CD4-positive, alpha-beta T cell treated with Interleukin-2 at 100 ng/mL for 4 hours (primary cell): ENCODE measurements at places on chromosomes 6 and 20.

DNA sequence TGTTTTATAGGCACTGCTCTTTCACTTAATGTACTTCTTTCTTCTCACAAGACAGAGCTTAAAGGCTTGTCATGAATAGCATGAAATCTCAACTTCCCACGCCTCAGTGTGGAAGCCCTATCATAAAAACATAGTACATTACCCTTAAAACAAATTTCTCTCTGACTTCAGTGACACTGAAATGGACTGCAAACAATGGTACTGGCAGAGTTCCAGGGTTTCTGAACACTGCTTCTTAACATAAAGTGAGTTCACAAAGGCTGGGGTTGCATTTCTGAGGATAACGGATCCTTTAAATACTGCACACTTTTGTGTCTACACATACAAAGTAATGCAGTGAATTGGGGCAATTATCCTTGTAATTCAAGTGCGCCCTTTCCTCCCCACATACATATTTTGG, 32.3 kb upstream of the PLEKHG1 start:
- no peak for DNase-seq

DNA sequence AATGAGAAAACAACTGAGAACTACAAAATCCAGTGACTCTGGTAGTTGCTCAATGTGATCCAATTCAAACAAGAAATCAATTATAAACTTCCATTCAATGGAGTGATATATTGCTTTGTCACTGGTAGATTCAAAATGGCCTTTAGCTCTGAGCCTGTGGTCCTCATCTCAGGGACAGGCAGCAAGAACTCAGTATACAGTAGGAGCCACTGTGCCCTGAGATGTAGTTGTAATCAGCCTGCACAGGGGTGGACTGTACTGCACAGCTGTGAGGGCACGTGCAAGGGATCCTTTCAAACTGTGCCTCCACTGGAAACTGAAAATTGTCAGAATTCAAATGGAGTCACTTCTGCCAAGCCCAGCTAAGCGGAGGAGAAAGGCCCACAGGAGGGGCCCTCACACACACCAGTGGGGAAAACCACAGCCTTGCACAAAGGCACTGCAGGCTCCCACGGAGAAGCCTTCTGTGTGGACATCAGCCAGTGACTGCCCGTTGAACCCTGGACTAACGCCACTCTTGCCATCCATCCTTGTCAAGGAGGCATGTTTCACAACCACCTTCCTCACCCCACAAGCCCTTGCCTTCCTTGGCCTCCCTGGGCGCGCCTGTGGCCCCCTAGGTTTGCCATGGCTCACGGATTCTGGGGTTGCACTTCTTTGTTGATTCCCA, 186.7 kb downstream of the SMOC2 start:
- DNase-seq, result no peak

GRCh38 chr20:52105442-52106422, 85.8 kb downstream of the ZFP64 start:
- no peak for DNase-seq

- DNase-seq, result no peak
Measured at GRCh38 chr6:34341481-34341971, 50.9 kb downstream of the NUDT3 start.

DNA sequence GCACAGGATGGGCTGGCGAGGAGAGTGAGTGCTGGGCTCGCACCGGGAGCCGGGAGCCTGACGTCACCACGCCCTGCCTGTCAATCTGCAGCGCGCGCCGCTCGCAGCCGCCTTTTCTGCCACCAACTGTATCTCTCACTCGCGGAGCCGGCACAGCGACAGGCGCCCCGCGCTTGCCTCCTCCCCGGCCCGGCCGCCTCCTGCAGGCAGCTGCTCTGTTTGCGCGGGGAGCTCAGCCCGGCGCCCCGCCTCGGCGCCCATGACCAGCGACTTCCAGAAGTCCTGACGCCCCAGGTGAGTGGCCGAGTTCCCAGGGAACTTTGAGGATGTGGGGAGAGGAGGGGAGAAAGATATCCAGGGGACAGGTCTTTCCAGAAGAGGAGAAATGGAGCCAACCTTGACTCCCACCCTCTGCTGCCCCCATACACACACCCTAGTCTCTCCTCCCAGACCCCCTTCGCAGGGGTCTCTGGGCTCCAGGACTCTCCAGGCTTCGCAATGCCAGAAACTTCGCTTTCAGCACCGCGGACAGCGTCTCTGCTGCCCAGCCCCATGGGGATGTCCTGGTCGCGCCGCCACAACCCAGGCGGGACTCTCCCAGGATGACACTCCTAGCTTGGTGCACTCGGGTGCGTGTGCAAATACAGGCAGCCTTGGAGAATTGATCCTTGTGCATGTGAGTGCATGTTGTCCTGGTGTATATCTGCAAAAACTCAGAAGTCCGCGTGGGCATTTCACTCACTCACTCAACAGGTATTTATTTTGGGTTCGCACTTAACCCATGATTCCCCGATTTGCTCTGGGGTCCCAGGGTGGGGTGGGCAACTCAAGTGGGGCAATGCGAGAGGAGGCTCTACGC, at the start of gene GPR6:
GPR6 (plus strand) TSS at position 138 of the 859 bp plus-strand sequence. CDS start 802 bp downstream, outside the sequence.
- no peak for DNase-seq

DNA sequence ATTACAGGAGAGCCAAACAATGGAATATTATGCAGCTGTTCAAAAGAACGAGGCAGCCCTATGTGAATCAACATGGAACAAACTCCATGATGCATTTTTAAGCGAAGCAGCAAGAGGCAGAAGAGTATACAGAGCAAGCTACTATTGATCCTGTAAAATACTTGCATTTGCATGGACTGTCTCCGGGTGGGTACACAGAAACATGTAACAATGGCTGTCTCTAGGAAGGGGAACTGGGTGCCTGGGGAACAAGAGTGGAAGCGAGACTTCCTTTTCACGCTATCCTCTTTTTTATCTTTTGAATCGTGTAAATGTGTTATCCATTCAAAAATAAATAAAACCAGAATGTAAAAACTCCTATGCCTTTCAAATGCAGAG, 93.3 kb upstream of the SIRPA start:
- DNase-seq, result no peak

- no peak for DNase-seq
Measured at GRCh38 chr20:59259946-59260345, 40.5 kb upstream of the EDN3 start.
